Activated B cell treated with CpG ODN at 0.5 μM for 24 hours (primary cell): ENCODE measurements at places on chromosomes 16 and 17.

GRCh38 chr17:41061964-41062363 is 2.0 kb upstream of the KRTAP2-3 start:
- no peak for DNase-seq

DNA sequence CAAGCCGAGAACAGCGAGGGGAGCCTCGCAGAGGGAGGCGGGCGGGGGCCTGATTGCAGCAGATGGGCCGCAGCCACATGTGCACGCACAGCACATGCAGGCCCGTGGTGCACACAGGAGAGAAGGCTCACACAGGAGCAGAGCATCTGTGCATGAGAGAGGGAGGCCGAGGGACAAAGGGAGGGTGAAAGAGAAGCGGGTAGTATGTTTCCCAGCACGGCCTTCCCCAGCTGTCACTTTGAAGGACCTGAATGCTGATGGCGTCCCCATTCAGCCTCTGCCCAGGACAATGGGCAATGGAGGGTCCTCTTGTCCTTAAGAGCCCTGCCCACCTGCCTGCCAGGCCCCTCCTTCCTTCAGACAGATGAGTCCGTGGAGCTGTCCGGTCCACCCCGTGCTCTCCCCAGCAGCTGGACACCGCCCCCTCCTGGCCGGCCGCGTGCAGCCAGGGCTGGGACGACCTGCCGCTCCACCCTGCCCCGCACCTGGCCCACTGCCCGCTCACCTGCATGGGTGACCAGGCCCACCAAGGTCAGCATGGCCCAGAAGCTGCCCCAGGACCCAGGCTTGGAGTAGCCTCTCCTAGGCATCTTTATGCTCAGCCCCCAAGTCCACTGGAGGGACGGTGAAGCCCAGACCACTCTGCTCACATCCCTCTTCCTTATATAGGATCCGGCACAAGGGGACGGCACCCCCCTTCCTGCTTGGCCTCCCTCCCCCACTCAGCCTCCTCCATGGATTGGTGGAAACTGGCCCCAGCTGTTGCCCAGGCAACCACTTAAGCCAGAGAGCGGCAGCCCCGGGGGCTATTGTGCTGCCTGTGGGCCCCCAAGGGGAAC is at the start of gene BTBD17:
BTBD17 (minus strand) TSS at position 639 of the 839 bp plus-strand sequence; CDS start at position 590, 49 bp downstream.
- no peak for DNase-seq

DNA sequence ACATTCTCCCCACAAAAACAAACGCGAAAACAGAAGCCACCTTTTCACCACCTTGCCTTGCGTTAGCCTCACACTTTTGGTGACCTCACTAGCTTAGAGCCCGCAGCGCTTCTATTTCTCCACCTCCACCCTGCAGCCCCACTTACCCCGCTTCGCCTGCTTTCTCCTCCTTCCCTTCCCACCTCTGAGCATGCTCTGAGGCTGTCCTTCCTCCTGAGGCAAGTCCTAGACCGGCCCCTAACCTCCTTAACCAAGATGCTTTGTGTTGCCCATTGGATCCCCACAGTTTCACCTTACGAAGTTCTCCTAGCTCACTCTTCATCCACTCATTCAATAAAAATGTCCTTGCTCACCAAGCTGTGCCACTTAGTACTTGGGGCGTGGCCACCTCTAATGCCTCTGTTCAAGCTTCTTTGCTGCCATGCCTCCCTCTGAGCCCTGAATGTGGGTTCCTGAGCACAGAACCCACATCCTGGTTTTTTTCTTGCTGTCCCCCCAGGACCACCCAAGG is 1.3 kb downstream of the GNGT2 start:
- no peak for DNase-seq

DNA sequence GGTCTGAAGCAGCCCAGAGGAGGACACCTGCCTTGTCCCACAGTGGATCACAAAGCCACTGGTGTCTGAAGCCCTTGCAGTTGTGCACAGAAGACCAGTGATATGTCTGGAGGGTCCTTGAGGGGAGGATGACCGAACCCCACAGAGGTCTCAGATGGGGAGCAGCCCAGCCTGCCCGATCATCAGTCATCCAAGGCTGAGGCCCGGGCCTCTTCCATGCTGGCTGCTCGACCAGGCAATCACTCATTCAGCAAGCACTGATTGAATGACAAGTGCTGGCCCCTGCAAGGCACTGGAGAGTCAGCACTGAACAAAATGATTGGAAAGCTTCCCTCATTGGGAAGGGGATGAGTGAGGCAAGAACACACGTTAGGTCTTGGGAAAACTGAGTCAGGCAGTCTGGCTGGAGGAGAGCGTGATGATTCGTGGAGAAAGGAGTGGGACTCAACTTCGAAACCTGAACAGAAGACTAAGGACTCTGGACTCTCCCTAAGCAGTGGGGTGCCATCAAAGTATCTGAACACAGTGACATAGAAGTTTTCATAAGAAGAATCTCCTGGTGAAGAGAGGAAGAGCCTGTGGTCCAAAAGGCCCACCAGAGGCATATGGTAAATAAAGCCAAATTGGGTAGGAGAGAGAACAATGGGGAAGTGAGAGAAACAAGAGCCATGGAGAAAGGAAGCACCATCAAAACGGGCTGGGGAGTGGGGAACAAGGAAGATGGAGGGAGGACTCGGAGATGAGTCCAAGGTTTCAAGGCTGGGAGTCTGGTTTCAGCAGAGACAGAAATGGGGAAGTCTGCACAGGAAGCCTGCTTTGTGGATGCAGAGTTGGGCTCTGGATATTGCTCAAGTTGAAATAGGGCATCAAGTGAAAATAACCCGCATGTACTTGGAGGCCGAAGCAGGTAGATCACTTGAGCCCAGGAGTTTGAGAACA is 10.2 kb downstream of the PIK3R5 start:
- DNase-seq = no peak

- DNase-seq = no peak
Observed at GRCh38 chr17:13036751-13037150, 18.9 kb upstream of the ELAC2 start.

DNA sequence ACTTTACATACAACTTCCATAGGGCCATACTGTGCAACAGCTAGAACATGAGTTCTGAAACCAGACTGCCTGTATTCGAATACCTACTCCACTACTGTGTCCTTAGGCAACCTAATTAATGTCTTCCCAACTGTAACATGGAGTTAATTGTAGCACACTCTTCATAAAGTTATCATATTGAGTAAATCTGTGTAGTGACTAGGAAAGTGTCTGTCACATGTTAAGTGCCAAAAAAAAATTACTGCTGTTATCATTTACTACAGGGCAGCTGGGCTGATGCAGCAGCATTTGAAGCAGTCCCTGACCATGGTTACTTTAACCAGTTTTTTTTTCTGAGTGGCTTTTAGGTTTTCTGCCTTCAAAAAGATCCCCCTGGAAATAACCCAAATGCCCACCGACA is 10.9 kb upstream of the ZNF23 start:
- no peak for DNase-seq

DNA sequence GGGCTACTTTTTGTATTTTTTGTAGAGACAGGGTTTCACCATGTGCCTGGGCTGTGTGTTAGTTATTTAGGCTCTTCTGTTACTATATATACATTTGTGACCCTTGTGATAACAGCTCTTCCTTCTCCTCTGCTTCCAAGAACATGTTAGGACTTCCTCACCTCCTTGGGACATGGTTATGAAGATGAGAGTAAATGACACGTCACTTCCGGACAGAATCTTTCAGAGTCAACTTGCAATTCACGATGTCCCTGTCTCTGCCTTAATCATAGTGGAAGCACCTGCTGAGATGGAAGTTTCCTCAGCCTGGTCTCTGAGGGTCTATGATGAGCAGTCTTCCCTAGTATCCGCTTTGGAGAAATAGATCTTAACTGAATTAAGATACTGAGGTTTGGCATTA is 42.9 kb downstream of the CCDC42 start:
- DNase-seq = no peak

GRCh38 chr17:48562934-48563333 is 15.2 kb downstream of the HOXB4 start:
- no peak for DNase-seq

- no peak for DNase-seq
Observed at GRCh38 chr16:88472069-88472468, 19.0 kb downstream of the ZFPM1 start.

GRCh38 chr17:3859940-3860339 is 13.9 kb upstream of the NCBP3 start:
- no peak for DNase-seq

DNA sequence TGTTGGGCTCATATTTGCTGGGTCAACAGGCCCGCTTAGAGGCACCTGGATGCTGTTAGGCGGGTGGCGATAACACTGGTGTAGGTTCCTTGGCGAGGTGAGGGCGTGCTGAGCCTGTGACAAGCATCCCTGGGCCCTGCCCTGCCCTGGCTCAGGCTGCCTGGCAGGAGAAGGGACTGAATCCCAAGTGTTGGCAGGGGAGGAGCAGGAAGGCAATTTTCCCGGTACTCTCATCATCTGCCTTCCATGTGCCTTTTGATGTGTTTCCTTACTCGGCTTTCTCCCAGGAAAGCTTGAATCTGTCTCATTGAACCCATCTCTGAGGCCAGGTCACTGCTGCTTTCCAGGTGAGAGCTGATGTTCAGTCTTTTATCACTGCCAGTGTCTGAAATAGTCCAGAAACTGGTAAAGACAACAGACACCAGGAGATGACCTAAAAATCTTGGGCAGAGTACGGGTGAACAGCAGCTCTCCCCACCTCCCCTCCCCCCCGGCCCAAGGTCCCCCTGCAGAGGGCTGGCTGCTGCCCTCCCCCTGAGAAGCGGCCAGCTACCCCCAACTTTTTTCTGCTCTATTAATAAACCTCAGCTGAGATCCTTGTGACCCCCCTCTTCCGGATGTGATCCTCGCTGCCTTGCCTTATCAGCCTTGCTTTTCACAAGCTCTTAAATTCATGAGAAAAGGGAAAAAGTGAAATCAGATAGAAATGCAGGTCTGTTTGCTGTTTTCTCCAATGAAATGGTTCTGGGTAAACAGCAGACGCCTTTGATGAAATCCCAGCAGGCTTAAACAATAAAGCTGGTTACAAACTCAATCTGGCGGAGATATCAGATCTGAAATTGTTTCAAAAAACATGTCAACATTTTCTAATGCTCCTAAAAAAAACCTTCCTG is 29.0 kb downstream of the RTN4RL1 start:
- no peak for DNase-seq

- no peak for DNase-seq
Observed at GRCh38 chr16:87461466-87461991, 31.3 kb downstream of the ZCCHC14 start.

- DNase-seq = peak; percentile 48
Observed at GRCh38 chr17:64411999-64412771, 21.5 kb upstream of the PECAM1 start.

DNA sequence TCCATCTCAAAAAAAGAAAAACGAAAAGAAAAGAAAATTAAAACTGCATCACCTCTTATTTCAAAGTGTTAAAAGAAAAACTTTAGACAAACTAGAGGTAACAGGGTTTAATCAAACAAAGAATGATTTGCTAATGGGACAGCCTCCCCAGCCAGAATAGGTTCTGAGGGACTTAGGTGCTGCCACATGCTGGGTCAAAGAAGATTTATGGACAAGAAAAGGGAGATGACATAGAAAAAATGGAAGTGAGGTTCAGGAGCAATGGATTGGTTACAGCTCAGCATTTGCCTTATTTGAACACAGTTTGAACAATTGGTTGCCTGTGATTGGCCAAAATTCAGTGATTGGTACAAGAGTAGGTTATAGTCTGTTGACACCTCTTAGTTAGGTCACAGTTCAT is 21.1 kb downstream of the TMC5 start:
- DNase-seq = no peak

DNA sequence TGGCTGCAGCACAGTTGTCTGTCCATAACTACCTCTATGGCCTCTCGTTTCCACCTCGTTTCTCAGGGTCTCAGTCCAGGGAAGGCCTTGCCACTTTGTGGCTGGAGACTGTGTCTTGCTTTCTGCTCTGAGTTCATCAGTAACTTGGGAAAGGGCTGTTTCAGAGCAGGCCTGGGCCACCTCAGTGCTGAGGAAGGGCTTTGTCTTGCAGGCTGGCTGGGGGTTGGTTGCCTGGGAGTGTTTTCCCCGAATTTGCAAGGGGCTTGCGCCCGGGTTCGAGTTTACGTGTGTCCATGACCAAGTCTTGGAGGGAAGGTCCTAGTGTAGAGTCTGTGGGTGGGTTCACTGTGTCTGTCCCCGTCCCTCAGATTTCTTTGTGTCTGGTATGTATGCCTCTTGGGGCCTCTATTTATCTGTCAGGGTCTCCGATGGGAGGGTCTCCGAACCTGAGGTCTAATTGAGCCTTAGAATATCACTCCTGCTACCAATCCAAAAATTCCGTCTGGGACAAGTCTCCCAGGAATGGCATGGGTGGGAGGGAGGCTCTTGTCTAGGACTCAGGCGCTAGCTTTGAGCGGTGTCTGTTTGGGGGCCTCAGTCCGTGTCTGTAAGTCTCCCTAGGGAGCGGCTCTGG is 594 bp upstream of the TGFB1I1 start:
- DNase-seq = no peak

- no peak for DNase-seq
Observed at GRCh38 chr16:9602189-9602588, 510.7 kb downstream of the HAPSTR1 start.

DNA sequence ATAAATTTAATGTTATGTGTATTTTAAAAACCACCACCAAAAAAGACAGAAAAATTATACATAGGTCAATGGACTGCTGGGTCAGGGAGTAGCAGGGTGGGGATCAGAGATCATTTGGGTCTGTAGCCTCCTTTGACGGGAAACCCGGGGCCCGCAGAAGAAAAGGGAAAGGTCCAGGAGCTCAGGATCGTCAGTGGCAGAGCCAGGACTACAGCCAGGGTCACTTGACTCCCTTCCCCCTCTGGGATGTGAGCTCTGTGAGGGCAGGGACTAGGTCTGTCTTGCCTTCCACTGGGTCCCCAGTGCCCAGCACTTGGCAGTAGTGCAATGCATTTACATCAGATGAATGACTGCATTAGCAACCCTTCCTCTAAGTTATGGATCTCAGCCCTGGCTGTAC is 62.1 kb downstream of the TOM1L2 start:
- DNase-seq = no peak

GRCh38 chr16:27907457-27907972 is 156.0 kb downstream of the GSG1L start:
- no peak for DNase-seq

DNA sequence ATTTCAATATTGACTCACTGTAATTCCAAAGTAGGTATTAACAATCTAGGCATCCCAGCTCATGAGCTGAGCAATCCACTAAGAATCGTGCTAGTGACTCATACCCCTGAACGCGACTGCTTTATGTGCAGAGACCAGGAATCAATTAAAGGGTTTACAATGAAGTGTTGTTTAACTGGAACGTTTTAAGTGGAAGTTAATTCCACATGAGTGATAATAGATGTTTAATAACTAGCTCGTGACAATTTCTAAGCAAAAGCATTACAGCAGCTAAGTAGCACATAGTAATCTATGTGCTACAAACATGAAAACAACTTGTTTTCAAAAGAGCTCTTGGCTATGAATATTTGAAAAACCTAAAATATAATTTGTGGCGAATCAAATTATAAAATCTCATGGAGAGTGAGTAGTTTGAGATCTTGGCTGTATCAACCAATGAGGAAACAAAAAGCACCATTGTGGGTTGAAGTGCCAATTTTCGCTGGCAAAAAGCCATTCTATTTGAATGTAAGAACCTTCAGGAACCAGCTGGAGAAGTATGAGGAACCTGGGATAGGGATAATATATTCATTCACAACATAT is 9.4 kb downstream of the GJC1 start:
- no peak for DNase-seq

GRCh38 chr17:76481071-76481655 is 13.8 kb downstream of the AANAT start:
- DNase-seq = peak; percentile 61

- DNase-seq = no peak
Observed at GRCh38 chr17:42077755-42078154, 20.5 kb downstream of the ZNF385C start.

GRCh38 chr17:38369124-38369886 is 17.7 kb downstream of the SOCS7 start:
- DNase-seq = no peak

- no peak for DNase-seq
Observed at GRCh38 chr16:84879569-84880487, 60.0 kb downstream of the CRISPLD2 start.

- DNase-seq = no peak
Observed at GRCh38 chr16:49929626-49930025, 73.7 kb upstream of the ZNF423 start.
